ENCODE measurements at places on chromosomes 2 and 18. TPM values are rescaled to one million over a fixed set of nuclear protein-coding genes. Genes with fewer than 3 reads are reported as not detected.

The SERPINB8 gene
- 8.5 TPM for total RNA-seq

DNA sequence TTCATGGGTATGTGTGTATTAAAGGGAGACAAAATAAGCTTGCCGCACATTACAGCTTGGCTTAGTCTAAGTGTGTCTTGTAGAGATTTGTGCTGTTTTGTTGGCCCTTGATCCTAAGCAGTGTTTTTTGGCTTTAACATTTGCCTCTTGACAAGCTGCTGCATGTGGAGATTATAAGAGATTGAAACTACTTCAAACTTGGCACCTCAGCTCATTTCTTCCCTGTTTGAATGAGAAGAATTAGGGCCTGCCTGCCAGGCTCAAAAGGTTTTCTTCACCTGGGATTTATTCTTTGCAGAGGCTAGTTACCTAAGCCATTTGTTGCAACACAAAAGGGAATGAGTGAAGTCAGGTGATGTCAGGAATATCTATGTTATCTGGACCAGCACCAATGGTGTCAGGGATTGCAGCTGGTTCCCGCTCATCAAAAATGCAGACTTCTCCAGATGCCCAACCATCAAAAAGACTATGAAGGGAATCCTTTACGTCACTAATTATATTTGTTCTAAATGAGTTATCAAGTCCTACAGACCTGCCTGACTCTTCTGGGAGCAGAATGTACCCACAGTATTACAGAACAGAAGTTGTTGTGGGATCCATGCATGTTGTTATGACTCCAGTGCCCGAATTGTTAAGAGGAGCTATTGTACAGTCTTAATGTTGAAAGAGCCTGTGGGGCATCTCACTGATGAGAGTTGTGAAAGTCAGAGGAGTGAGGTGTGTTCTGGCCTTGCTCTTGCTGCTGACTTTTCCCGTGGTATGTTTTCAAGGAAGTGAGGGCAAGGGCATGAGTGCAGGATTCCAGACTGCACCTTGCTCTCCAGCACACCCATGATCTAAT, 31.0 kb downstream of the ABCA12 start:
- H3K27ac ChIP-seq: no peak overlapping the region
- no peak for DNase-seq
- no peaks in the 10 kb centered on the region for H3K36me3 ChIP-seq

DNA sequence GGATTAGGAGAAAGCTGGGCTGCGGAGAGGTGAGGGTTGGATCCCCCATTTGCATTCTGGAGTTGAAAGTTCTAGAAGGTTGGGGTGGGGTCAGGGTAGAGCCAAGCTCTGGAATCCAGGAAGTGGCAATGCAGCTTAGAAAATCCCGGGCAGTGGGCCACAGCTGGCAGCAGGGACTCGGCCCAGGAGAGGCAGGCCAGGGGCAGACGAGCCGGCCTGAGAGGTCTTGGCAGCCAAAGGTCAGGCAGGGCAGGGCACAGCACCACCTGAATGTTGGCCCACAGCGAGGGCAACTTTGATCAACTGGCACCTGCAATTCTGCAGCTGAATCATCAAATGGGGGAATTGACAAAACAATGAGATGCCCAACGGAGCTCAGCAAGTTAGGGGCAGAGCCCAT, 139.2 kb downstream of the INHBB start:
- H3K4me1 ChIP-seq: no peaks in the 10 kb centered on the region
- H3K4me3 ChIP-seq: no peak overlapping the region
- peaks cover 70% of the 10 kb centered on the region for H3K27me3 ChIP-seq
- no peak for DNase-seq
- no peaks in the 10 kb centered on the region for H3K36me3 ChIP-seq

- no peaks in the 10 kb centered on the region for H3K27me3 ChIP-seq
- peaks cover 2% of the 10 kb centered on the region for H3K36me3 ChIP-seq
- peak overlapping the region; percentile 95 for H3K4me3 ChIP-seq
- peaks cover 43% of the 10 kb centered on the region for H3K4me1 ChIP-seq
- peak overlapping the region; percentile 94 for H3K27ac ChIP-seq
These were observed 915 bp downstream of the CUL3 start for GRCh38 chr2:224584111-224584784.

The STPG4 gene
- total RNA-seq: 0.37 TPM

DNA sequence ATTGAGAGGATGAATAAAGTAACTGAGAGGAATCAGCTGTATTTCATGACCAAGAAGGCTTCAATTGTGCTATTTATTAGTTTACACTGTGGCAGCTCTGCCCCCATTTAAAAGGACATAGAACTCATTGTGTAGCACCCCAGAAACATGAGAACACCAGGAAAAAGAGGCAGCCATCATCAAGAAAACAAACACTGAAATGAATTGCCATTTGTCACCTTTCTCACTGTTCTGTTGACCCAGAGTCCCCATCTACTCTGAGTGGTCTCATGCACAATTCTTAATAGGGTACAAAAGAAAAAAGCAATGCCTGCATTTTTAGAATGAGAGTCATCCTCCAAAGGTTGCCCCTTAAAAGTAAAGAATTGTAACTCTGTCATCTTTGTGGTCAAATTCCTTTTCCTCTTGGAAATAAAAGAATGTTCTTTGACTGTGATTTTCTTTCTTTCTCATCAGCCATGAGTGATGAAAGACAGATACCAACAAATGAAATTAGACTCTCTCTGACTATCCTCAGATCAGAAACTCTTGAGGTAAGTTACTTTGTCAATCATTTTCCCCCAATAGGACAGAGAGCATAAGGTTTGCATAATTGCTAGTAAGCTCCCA, 1941.9 kb upstream of the PIK3C3 start:
- peaks cover 11% of the 10 kb centered on the region for H3K4me1 ChIP-seq
- no peaks in the 10 kb centered on the region for H3K36me3 ChIP-seq
- H3K27ac ChIP-seq: no peak overlapping the region
- no peak for DNase-seq

DNA sequence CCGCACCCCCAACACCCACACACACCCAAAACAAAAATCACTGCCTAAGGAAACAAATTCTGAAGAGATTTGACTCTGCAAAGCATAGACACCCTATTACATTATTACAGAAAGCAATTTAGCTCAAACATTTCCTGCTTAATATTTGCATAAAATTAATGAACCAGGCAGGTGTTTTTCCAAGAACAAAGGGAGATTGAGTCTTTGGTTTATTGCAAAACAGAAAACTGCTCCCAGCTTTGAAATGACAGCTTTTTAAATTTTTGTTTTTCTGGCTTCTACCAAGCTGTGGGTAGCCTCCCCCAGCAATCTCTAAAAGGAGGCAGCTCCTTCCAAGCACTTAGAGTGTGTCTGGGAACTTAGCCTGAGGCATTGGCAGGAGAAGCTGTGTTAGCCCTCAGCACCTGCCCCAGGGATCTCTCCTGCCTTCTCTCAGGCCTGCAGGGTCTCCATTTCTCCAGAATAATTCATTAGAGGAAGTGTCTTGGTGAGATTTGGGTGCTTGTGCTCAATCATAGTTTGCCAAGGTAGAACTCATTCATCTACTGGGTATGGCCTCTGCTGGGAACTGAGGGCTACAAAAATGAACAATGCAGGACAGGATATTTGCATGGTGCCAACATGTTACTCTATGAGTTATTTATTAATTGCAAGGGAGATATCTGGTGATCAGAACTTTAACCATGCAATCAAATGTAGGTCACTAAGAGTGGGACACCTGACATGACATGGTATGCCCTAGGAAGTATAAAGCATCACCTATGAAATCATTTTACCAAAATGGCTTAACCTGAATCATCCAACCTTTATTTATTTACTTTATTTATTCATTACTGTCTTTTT, 58.7 kb downstream of the B3GNT2 start:
- H3K27me3 ChIP-seq: peaks cover 3% of the 10 kb centered on the region
- no peak overlapping the region for H3K27ac ChIP-seq
- H3K4me3 ChIP-seq: no peak overlapping the region
- H3K4me1 ChIP-seq: no peaks in the 10 kb centered on the region

The DOK6 gene
- 4.6 TPM for total RNA-seq

GRCh38 chr2:137173463-137173862, 408.1 kb downstream of the THSD7B start:
- H3K4me1 ChIP-seq: peaks cover 5% of the 10 kb centered on the region
- H3K4me3 ChIP-seq: no peak overlapping the region
- no peaks in the 10 kb centered on the region for H3K27me3 ChIP-seq
- H3K27ac ChIP-seq: no peak overlapping the region
- no peaks in the 10 kb centered on the region for H3K36me3 ChIP-seq
- no peak for DNase-seq

DNA sequence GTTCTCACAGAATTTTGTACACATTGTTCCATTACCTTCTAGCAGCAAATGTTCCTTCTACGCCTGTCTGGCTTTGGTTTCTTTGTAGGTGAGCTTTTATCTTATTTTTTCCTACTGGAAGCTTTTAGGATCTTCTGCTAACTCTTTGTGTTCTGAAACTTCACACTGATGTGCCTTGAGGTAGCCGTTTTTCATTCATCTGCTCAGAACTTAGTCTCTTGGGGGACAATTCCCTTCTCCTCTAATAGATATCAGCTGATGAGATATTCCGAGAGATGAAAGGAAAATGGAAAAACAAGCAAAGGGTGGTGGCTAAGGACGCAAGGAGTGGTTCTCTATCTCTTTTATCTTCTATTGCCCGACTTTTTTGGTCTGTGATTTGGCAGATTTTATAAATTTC, 27.8 kb upstream of the LPIN1 start:
- no peak overlapping the region for H3K4me3 ChIP-seq
- peaks cover 80% of the 10 kb centered on the region for H3K27me3 ChIP-seq
- peaks cover 8% of the 10 kb centered on the region for H3K4me1 ChIP-seq
- no peak overlapping the region for H3K27ac ChIP-seq

The C2orf68 gene
- 45.1 TPM for total RNA-seq

Data from osteocyte (in vitro differentiated cells).